ENCODE measurements at places on chromosomes 13 and 19.
A peak's percentile ranks its signal among the peaks of the same experiment; 100 is the strongest.

DNA sequence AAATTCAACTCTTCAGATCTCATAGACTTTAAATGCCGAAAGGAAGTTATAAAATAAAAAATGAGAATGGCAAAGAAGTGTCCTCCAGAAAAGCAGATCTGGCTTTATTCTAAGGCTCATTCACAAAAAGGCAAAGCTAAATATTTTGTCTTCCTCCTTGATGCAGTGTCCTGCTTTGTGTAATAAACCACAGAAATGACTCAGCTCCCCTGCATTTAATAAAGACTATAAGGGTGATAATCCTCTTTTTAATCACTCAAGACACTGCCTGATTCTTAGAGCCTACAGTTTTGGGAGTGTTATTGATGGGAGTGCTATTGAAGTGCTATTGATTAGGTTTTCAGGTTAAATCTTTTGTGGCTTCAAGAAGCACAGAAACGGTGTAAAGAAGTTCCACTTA, 482.0 kb downstream of the PCDH20 start:
- no peak for DNase-seq

DNA sequence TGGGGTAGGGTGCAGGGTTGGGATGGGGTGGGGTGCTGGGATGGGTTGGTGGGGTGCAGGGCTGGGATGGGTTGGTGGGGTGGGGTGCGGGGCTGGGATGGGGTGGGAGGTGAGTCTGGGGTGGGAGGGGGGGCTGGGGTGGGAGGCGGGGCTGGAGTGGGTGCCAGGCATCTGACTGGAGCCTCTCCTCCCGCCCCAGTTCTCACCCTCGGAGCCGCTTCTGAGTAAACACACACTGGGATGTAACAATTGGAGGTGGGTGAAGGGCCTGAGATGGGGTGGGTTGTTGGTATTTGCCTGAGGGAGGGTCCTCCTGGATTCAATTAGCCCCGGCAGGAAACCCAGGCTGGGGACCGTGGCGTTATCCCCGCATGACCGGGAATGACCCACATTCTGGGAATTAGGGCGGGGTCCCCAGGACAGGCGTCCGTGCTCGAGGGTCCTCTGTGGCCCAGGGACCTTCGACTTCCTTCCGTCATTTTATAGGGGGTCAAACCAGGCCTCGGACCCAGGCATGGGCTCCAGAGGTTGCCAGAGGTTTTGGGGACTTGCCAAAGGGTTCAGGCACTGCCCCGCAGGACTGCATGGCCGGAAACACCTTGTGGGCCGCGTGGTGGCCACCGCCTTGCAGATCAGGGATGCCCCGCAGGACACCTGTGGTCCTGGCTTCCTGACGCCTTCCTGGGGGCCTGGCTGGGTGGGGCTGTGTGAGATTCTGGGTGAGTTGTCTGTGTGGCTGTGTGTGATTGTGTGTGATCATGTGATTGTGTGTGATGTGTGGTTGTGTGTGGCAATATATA, 1.4 kb downstream of the TMPRSS9 start:
- no peak for DNase-seq

DNA sequence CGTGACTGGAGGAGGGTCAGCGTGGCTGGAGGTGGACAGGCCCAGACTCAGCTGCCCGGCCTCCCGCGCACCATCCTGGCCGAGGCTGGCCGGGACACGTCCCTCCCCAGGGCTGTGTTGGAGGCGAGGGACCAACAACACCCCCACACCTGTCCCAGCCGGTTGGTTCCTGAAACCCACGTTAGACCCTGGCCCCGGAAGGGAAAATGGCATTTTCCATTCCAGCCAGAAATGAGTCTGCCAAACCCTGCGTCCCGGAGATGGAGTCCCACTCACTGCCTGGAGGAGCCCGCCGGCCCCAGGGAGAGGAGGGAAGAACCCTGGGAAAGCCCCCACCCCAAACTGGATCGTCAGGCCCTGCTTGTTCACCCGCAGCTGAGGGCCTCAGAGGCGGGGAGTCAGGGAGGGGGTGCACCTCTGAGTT, 4.8 kb upstream of the WDR18 start:
- DNase-seq, result no peak

DNA sequence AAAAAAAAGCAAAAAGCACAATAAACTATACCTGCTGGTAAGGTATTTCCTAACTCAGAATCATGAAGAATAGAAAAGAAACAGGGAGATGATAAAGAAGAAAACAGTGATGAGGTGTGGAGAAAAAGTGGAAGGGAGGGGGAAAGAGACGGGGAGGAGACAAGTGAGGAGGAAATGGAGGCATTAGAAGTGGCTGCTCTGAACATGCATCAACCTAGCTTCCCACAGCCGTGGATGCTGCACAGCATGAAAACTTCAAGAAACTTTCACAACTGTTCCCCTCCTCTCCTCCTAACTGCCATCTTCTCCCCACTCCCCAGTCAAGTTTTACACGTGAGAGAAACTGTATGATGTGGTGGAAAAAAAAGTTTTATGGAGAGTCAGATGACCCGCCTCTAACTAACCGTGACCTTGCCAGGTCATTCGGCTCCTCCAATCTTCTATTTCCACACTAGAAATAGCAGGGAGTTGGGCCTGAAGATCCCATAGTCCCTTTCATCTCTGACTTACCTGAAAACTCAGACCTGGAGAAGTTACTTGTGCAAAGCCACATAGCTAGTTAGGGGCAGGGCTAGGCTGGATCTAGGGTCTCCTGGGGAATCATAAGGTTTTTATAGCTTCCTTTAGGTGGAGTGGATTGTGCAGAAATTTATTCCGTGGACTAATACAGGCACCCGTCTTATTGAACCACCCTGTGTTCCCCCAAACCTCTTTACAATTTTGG, 461.9 kb downstream of the KLF5 start:
- DNase-seq, result no peak

GRCh38 chr13:102203718-102204117, 198.1 kb downstream of the FGF14 start:
- no peak for DNase-seq

- peak; percentile 12 for DNase-seq
Observed at GRCh38 chr13:38366954-38367645, 17.4 kb downstream of the UFM1 start.

- DNase-seq, result no peak
Observed at GRCh38 chr19:46670813-46671212, 9.8 kb upstream of the DACT3 start.

GRCh38 chr19:14439014-14439413, 5.9 kb downstream of the PKN1 start:
- DNase-seq, result no peak

DNA sequence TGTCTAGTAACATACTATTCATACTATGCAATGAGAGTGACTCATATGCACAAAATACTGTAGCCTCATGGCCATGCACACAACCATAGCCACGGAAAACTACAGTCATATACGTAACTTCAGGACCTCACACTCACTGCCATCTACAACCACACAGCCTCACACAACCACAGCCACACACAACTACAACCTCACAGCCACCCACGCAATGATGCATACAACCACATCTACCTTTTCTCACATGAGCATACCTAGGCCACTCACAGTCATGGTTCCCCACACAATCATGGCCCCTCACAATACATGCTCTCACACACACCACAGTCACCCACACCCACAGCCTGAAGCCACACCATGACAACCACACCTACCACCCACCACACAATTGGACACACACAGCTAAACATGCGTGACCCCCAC, 8.7 kb upstream of the TNFSF14 start:
- DNase-seq, result no peak

GRCh38 chr19:3944018-3944721, 11.3 kb downstream of the NMRK2 start:
- no peak for DNase-seq

DNA sequence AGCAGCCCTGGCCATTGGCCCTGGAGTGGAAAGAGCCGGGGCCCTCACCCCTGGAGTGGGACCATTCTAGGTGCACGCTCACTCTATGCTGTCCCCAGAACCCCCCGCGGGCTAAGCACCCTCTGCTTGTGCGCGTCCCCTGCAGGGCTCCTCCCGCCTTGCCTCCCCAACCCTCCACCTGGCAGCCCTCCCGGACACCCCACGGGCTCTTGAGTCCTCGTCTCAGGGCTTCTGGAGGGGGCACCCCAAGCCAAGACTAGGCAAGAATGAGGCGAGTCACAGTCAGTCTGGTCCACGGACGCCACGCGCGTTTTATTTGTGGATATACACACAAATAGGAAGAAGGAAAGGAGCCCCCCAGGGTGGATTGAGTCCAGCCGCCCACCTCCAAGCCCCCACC, 7.0 kb upstream of the TMEM161A start:
- no peak for DNase-seq

DNA sequence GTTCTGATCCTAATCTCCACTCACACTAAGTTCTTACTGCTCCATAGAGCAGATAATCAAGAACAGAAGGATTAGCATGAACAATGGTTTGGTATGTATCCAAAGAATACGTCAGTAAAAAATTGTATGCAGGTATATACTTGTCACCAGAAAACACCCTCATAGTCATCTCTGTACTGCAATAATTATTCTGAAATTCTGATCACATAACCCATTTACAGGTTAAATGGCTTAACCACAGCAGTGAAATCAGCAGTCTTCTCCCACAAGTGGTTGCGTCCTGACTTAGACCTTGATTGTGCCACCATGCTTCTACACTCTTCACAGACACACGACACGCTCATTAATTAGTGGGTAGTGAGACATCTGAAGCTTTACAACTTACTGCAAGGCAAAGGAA, 50.9 kb downstream of the LNX2 start:
- DNase-seq, result no peak

DNA sequence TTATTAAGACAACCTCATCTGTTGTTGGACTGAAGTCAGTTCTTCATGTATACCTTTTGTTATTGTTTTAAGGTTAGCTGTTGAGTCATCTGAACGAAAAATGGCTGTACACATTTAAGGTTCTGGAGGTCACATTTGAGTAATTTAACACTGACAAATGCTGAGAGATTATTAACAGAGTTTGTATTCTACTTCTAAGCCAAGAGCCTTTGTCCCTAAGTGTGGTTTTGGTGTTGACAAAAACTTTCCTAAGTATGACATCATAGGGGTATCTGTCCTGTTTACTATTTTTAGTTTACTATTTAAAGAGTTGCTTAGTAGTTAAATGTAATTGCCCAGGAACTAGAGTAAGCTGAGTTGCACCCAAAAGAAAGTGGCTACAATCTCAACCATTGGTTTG, 71.9 kb downstream of the CDK8 start:
- DNase-seq, result no peak

DNA sequence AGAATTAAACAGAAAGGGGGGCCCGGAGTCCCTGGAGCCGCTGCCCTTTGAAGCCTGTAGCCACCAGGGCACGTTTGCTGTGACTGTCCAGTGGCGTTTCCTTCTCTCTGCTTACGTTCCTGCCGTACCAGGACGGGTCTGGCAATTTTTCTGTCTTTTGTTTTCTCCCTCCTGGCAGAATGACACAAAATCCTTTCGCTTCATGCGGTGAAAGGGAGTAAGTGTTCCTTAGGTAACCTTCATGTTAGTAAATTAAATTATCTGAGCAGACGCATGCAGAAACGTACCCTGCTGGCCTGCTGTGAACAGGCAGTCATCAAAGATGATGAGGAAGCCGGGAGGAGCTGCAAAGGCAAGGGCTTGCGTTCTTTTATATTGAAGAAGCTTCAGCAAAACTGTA, 299.3 kb upstream of the ARGLU1 start:
- peak; percentile 12 for DNase-seq

- DNase-seq, result no peak
Observed at GRCh38 chr19:9667898-9668297, 7.0 kb downstream of the ZNF562 start.
